ENCODE measurements at places on chromosomes 6 and 20.

GRCh38 chr6:40196135-40196518 is 261.9 kb upstream of the MOCS1 start:
- no peak for DNase-seq

DNA sequence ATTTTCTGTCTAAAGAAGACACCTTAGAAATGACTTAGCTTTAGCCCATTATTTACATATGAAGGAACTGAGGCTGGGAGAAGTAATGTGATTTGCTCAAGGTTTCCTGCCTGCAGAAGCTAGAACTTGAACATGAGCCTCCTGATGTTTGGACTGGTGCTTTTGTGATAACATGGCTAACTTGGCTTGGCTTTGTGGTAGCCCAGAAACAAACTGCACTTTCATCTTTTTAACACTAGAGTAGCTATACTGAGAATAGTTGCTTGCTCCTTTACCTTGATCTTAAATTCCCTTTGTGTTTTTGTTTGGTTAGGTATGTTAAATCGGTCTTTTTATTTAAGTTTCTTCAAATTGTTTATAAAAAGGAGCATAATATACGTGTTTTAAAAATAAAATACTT is 163.5 kb upstream of the MANEA start:
- no peak for DNase-seq

- DNase-seq = no peak
Measured at GRCh38 chr6:142331601-142332000, 29.8 kb downstream of the ADGRG6 start.

GRCh38 chr6:110486756-110487155 is 10.3 kb upstream of the SLC22A16 start:
- DNase-seq = no peak

DNA sequence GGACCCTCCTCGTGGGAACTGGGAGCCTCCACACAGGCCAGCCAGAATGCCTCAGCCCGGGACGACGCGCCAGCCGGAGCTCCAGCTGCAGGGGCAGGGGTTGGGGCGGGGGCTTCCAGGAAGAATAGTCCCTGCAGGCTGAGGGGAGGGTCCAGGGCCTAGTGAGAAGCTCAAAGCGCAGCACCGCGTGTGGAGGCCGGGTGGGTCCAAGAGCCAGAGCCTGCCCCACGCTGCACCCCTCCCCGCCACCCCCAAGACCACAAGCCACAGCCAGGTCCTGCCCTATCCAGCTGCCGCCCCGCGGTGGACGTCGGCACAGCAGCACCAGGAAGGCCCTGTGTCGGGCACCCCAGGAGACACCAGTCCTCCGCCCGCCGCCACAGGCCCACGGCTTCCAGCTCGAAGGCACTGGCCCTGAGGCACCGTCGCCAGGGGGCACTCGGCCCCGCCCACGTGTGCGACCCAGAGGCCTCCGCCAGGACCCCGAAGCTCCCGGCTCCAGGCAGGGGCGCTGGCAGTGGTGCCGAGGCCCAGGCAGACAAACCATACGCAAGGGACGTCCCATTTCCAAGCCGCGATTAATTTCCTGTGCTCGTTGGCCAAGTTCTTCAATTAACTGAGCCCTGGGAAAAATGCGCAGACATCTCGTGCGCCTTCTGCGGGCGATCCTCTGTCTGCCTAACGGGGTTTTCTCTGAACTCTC is 19.5 kb downstream of the KCNQ2 start:
- DNase-seq = no peak

DNA sequence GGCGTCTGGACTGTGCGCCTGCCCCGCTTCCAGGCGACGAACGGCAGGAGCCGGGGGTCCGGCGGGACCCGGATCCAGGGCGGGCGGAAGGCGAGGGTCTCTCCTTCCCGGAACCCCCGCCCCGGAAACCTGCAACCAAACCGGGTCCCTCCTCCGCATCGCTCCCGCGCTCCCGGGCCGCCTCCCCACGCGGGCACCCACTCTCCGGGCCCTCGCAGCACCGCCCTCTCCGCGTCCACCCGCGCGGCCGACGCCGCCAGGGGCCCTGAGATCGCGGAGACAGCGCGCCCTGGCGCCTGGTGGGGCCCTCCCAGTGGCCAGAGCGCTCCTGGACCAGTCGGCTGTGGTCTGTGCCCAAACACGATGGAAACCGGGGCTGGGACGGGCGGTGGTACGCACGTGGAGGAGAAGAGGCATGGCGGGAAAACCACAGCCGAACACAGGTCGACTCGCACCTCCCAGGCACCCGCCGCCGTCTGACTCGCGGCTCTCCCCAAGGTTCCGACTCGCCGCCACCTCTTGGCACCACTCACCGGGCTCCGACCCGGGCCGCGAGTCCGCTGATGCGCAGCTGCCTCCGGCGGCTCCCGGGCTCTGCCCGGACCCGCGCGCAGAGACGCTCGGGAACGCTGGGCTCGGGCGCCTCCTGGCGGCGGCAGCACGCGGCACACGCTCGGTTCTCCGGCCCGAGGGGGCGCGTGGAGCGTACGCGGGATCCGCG is 7.9 kb downstream of the NKX2-2 start:
- DNase-seq = peak; percentile 51

DNA sequence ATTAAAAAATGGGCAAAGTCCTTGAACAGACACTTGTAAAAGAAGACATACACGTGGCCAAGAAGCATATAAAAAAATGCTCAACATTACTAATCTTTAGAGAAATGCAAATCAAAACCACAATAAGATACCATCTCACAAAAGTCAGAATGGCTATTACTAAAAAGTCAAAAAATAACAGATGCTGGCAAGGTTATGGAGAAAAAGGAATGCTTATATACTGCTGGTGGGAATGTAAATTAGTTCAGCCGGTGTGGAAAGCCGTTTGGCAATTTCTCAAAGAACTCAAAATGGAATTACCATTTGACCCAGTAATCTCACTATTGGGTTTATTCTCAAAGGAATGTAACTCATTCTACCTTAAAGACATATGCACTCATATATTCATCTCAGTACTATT is 166.6 kb downstream of the KHDC1L start:
- DNase-seq = no peak

GRCh38 chr6:44262467-44263353 is 2.6 kb downstream of the NFKBIE start:
- no peak for DNase-seq

GRCh38 chr6:85065831-85066230 is 301.4 kb upstream of the TBX18 start:
- peak; percentile 68 for DNase-seq

GRCh38 chr6:65876668-65877067 is 169.6 kb upstream of the EYS start:
- no peak for DNase-seq

GRCh38 chr20:24968278-24968800 is 19.3 kb downstream of the CST7 start:
- no peak for DNase-seq

DNA sequence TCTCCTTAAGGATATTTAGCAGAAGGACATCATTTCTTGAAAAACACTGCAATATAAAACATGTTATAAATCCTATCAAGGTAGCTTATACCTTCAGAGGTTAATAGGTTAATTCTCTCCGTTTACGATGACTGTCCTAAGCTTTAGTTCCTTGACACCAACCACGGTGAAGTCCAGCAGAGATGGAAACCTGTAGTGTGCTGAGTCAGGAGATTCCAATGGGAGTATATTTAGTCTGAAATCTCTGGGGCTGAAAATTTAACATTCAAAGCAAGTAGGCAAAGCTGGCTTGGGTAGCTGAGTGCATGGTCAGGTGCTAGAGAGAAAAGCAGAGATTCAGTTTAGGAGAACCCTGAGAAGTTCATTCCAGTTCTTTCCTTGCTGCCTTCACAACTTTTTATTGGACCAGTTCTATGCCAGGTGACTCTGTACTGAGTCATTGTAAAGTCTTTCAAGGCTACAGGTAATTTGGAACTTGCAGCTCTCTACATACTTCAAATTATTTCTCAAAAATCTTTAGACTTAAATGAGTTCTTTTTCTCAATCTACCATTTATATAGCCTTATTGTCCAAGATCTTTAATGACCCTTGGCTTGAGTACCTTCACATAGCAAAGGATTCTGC is 1009.4 kb upstream of the FLRT3 start:
- DNase-seq = no peak

GRCh38 chr20:47708953-47709833 is 76.1 kb downstream of the SULF2 start:
- no peak for DNase-seq

GRCh38 chr20:25532015-25532751 is 53.1 kb downstream of the NINL start:
- DNase-seq = no peak

DNA sequence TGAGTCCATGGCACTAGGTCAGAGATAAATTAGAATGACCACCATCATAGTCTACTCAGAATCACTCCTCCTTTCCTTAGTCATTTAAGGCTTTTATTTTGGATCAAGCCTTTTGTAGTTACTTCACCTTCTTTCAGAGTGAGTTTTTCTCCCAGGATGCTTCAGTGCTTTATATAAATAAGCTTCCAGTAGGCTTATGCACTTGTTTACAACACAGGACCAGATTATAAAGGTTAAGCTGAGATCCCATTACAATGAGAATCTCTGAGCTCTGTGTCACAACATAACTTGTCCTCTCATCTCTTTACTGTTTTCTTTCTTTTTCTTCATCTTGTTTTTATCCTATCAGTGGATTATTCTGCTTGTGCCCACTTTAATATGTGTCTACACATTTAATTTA is 47.9 kb downstream of the CEP57L1 start:
- no peak for DNase-seq

GRCh38 chr6:155352811-155353210 is 38.5 kb upstream of the TFB1M start:
- peak; percentile 97 for DNase-seq

DNA sequence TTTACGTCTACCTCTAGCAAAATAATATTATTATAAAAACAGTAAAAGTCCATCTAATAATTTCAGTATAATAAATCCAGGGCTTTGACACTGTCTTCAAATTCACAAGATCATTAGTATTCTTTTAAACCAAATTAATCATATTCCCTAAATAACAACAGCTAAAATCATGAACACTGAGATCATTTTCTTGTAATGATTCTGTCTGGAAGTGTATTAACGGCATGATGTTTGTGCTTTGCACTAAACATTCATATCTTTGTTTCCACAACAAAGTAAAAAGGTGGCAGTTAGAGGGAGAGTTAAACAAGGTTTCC is 18.8 kb downstream of the HIVEP2 start:
- no peak for DNase-seq

- peak; percentile 83 for DNase-seq
Measured at GRCh38 chr20:3687655-3688054, 5.8 kb upstream of the ADAM33 start.

DNA sequence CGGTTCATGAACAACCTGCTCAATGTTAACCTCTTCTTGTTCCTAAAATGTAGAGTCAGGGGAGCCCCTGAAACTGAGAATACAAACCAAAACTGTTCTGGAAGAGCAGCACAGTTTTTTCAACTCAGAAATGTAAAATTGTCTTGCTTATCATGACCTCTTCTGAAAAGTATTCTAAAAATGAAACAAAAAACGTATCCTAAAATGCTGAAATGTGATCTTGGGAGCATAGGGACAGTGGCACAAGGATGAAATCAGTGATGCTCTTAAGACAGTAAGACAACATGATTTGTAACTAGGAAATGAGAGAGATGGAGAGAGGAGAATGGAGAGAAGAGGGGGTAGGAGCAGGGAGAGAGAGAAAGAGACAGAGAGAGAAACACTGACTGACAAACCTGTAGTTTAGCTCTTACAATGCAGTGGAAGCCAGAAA is 27.5 kb downstream of the NCOA7 start:
- DNase-seq = no peak

- no peak for DNase-seq
Measured at GRCh38 chr6:150361876-150362275, 6.9 kb upstream of the IYD start.

GRCh38 chr6:21166754-21167153 is 426.8 kb upstream of the SOX4 start:
- no peak for DNase-seq

GRCh38 chr20:44632103-44632752 is 19.3 kb downstream of the ADA start:
- DNase-seq = no peak

DNA sequence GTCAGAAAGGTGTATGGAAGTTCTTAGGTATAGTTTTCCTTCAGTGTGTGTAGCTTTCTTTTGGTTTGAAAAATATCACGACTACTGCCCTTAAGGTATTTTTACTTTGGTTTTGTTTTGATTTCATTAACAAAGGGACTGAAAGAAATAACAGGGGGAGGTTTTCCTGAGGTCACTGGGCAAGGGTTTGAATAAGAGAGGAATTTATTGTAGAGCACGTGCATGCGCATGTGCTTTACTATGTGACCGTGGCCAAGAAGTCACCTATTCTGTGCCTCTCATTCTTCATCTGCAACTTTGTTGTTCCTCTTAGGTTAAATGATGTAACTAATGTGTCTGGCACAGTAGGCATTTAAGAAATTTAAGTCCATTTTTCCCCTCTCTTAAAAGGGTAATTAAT is 4.1 kb upstream of the MAN1A1 start:
- DNase-seq = no peak

DNA sequence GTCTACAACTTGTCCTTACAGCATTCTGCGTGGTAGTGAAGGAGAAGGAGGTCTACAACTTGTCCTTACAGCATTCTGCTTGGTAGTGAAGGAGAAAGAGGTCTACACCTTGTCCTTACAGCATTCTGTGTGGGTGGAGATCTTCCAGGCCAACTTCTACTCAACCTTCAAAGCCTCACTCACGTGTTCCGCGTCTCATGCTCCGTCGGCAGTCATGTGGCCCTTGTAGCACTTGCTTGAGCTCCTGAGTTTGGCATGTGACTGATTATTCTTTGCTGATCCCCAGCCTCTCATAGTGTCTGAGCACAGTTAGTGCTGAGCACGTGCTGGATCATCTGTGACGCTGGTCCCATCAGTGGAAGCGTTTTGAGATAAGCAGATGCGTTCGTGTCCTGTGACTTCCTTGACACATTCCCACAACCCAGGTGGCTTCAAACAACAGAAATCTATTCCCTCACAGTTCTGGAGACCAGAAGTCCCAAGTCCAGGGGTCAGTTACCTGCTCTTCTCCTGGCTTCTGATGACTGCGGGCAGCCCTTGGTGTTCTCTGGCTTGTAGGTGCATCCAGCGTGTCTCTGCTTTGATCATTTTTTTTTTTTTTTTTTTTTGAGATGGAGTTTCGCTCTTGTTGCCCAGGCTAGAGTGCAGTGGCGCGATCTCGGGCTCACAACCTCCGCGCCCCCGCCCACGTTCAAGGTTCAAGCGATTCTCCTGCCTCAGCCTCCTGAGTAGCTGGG is 2.6 kb downstream of the SS18L1 start:
- DNase-seq = no peak

GRCh38 chr6:98787961-98788360 is 46.4 kb upstream of the POU3F2 start:
- DNase-seq = no peak
